ENCODE measurements at places on chromosomes 7 and 10.

GRCh38 chr7:104487642-104488041 lies 159.2 kb downstream of the LHFPL3 start:
- no peak for DNase-seq

DNA sequence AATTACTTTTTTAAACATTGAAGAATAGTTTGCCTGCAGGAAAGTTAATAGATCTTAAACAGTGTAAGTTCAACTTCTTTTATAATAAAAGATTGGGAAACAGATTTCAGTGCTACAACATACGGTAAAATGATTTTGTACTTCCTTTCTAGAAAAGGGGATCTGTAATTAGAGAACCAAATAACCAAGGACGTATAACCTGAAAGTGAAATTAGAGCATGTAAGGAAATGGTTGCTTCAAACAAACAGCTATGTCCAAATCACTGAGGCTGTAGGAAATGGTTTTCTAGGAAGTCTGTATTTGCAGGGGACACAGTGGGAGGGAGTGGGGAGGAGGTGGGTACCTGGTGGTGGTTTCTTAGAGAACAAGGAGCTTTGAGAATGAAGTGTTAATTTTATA lies 57.9 kb upstream of the EXOC6 start:
- no peak for DNase-seq

DNA sequence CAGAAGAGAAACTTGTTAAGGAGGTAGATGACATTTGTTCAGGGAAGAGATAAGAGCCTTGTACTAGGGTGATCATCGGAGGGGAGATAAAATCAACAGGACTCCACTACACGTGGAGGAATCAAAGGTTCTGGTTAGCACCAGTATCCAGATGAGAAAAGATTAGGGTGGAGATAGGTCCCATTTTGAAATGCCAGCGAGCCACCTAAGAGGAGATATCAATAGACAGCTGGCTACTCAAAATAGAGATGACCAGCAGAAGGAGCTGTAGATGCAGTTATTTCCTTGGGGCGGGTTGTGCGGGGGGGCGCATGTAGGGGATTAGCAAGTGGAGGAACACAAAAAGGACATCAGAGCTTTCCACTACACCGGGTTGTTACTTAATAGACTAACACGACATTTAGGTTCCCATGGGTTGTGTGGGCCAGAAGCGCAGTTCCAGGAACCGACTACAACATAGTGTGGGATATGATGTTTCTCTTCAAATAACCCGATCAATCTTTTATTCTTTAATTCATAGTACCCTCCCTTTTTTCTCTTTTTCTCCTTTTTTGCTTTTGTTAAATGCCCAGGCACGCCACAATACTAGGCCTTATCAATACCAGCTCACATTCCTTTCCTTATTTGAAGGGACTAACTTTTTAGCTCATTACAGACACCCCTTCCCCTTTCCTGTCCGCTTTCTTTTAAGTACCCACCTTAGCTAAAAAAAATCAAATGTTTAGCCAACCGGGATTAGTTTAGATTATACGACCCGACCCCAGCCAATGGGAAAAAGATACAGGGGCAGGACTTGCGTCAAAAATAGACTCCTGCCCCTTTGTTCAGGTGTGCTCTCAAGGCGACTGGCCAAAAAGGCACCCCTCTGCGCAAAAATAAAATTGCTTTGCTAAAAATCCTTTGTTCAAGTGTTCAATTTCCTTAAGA lies 2.0 kb upstream of the KIF11 start:
- DNase-seq: peak; percentile 62

DNA sequence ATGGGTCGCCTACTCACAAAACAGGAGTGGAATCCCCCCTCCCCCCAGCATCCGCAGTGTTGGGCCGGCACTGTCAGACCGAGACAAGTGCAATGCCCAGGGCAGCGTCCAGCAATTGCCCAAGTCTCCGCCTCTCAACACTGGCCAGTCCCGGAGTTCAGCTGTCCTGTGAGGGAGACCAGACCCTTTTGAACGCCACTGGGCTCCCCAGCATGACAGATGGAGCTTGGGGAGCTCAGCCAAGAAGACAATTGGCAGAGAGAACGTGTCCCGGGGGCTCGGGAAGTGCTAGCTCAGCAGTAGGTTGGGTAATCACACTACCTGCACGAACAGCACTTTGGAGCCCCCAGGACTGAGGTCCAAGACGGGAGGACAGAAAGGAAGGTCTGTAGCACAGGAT lies 4.7 kb downstream of the COPS6 start:
- DNase-seq: no peak

DNA sequence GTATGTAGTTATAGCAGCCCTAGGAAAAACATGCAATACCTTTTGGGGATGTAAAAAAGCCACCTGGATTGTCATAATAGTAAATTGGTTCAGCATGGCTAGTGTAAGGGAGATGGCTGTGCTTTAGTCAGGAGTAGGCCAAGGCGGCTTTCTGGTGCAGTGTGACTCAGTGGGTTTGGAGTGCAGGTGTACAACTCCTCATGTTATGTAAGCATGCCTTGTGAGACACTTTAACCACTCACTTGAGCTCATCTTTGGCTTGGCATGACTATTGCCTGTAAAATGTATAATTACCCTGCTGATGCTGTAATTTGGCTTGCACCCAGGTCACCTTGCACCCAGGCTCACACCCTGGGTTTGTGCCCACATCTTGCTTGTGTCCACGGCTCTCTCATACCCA lies 239.2 kb upstream of the GLI3 start:
- DNase-seq: no peak
